ENCODE measurements at places on chromosomes 12 and 14. TPM values are rescaled to one million over a fixed set of nuclear protein-coding genes. Genes with fewer than 3 reads are reported as not detected.

The GPR137C gene
- total RNA-seq = 0.43 TPM

The SERPINA3 gene
- 261 TPM for total RNA-seq

The B4GALNT3 gene
- 2.6 TPM for total RNA-seq

- no peak for DNase-seq
- H3K4me3 ChIP-seq = no peak overlapping the region
- no peaks in the 10 kb centered on the region for H3K36me3 ChIP-seq
- no peak overlapping the region for H3K27ac ChIP-seq
- peaks cover 7% of the 10 kb centered on the region for H3K4me1 ChIP-seq
- no peaks in the 10 kb centered on the region for H3K27me3 ChIP-seq
These were observed 220.0 kb downstream of the RAD51B start for GRCh38 chr14:68039593-68039992.

DNA sequence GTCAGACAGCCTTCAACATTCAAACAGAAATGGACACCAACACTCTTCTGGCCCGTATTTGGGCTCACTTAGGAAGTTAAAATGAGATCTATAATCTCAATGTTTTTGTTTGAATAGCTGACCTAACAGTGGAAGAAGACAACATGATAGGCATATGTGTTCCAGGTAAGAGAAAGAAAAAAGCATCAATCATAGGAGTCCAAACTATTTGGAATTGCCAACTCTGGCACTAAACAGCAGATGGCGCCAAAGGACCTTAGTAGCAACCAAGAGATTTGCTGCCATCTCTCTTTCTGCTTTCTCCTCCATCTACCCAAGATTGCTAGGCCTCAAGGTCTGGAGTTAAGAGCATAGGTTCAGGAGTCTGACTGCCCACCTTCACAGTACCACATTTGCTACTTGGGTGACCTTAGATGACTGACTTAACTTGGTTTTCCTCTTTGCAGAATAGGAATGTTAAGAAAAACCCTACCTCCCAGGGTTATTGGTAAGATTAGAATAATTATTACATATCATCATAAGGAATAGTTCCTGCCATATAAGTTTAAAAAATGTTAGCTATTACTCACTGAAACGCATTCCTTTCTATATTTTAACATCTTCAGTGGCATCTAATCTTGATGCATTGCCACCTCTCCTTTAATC, 30.2 kb downstream of the PEX5 start:
- H3K27me3 ChIP-seq = no peaks in the 10 kb centered on the region
- DNase-seq = peak; percentile 55
- no peaks in the 10 kb centered on the region for H3K36me3 ChIP-seq
- H3K4me1 ChIP-seq = no peaks in the 10 kb centered on the region
- no peak overlapping the region for H3K4me3 ChIP-seq

The RD3L gene
- total RNA-seq = not detected

DNA sequence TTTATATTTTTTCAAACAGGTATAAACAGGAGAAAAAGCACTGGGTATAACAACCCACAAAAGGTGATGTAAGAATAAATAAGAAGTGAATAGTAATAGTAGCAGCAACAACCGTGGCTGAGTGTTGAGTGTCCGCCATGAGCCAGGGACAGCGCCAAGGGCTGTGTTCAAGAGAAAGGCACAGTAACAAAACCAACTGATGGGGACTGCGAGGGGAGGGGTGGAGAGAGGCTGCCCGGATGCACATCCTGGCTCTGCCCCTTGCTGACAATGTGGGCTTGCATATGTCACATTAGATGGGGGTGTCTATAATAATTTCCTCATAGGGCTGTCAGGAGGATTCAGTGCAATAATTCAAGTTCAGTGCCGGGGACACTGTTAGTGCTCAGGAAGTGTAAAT, 912.4 kb downstream of the VRK1 start:
- no peak for DNase-seq
- no peaks in the 10 kb centered on the region for H3K27me3 ChIP-seq
- no peaks in the 10 kb centered on the region for H3K4me1 ChIP-seq
- H3K4me3 ChIP-seq = no peak overlapping the region
- H3K27ac ChIP-seq = no peak overlapping the region

DNA sequence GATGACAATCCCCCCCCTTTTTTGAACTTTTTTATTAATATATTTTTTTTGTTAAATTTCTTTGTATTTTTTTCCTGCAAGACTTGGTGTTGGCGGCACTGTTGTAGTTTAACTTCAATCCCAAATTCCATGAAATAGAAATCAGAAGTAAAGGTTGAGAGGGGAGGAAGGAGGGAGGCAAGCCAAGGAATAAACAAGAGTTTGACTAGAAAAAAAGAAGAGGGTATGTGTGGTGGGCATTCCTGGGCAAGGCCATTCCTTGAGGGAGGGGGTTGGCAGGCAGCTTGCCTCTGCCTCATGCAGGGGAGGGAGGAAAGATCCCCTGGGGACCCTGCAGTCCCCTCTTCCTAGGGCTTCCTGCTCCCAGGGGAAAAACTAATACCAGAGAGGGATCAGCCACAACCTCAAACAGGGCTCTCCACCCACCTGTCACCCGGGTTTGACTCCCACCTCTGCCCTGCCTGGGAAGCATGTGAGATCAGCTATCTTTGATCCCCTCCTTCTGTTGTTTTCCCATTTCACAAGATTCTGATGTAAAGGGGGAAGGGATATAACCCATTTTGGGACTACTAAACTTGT, 519 bp upstream of the AP1G2 start:
- no peaks in the 10 kb centered on the region for H3K36me3 ChIP-seq
- H3K4me1 ChIP-seq = no peaks in the 10 kb centered on the region
- H3K27me3 ChIP-seq = no peaks in the 10 kb centered on the region
- H3K27ac ChIP-seq = peak overlapping the region; percentile 75
- peak; percentile 41 for DNase-seq
- peak overlapping the region; percentile 73 for H3K4me3 ChIP-seq
